ENCODE measurements at places on chromosomes 5 and 9. TPM values are rescaled to one million over a fixed set of nuclear protein-coding genes. Genes with fewer than 3 reads are reported as not detected.

DNA sequence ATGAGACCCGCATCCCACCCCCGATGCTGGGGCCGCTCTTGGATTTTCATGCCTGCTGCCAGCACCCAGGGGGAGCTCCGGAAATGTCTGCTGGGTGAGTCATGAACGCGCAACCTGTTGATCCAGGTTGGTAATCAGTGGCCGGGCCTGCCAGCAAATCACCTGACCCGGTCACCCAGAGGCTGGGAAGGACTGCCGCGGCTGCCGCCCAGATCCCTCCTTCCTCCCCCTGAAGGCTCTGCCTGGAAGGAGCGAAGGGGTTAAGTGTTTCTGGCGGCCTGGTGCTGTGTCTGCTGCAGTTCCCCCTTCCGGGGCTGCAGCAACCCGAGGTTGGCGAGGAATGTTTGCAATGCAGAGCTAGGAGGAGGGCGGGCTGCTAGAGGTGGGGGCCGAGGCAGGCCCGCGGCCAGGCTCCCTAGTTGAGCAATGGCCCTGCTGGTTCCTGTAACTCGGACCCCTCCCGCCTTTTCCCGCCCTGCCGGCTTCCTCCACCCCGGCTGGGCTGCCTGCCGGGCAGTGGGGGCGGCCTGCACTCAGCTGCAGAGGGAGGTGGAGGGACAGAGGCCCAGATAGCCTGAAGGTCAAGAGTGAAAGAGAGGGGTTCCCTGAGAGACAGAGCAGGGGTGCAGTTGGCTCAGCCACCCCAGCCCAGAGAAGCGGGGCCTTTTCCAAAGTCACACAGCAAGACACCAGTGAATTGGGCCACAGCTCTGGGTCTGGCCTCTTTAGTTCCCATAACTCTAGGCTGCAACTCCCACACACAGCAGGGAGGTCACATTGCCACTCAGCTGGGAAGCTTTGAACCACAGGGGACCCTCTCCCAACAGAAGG is 156.3 kb upstream of the IER5L start:
- peak overlapping the region; percentile 93 for H3K27ac ChIP-seq
- H3K4me1 ChIP-seq, result peaks cover 54% of the 10 kb centered on the region
- peak; percentile 96 for DNase-seq
- H3K27me3 ChIP-seq, result no peaks in the 10 kb centered on the region
- H3K36me3 ChIP-seq, result no peaks in the 10 kb centered on the region

GRCh38 chr9:129962889-129963703 is 79.9 kb downstream of the FNBP1 start:
- no peaks in the 10 kb centered on the region for H3K27me3 ChIP-seq
- H3K36me3 ChIP-seq, result no peaks in the 10 kb centered on the region
- no peak for DNase-seq
- H3K27ac ChIP-seq, result peak overlapping the region; percentile 92

DNA sequence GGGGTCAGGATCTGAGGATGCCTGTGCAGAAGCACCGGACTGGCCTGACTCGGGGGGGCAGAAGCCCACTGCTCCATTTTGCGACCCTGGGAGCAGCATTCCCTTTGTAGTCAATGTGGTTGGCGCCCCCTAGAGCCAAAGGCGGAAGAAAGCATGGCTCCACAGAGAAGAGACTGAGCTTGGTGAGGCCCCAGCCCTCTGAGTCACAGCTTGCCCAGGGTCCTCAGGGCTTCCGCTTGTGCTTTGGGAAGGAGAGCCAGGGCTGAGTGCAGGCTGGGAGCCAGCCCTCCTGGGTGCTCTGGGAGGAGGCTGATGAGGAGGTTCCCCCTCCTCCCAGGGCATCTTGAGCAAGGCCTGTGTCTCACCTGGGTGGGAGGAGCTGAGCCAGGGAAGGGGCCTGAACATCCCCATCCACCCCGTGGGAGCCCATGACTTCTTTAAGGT is 5.5 kb upstream of the AQP3 start:
- no peak overlapping the region for H3K27ac ChIP-seq
- H3K4me3 ChIP-seq, result no peak overlapping the region
- H3K4me1 ChIP-seq, result peaks cover 3% of the 10 kb centered on the region
- H3K36me3 ChIP-seq, result no peaks in the 10 kb centered on the region
- peak; percentile 89 for DNase-seq

DNA sequence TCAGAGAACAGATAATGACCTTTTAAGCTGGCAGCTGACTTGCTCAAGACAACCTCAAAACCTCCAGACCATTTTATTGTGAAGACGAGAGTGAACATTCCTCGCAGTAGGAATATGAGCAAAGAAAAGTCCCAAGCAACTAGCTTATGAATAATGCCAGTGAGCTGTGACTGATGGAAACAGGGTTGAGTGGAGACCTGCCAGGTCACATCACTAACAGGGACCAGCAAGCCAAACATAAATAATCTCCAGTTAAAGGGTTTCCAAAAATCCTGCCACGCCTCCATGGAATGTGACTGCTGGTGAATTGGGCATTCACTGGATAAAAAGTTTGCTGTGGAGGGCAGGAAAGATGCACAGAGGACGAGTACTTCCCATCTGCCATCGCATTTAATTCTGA is 185.4 kb downstream of the CRB2 start:
- DNase-seq, result no peak
- no peaks in the 10 kb centered on the region for H3K36me3 ChIP-seq
- no peak overlapping the region for H3K27ac ChIP-seq
- H3K27me3 ChIP-seq, result no peaks in the 10 kb centered on the region
- no peaks in the 10 kb centered on the region for H3K4me1 ChIP-seq
- no peak overlapping the region for H3K4me3 ChIP-seq

- peaks cover 14% of the 10 kb centered on the region for H3K4me1 ChIP-seq
- H3K27ac ChIP-seq, result no peak overlapping the region
- H3K4me3 ChIP-seq, result no peak overlapping the region
- H3K36me3 ChIP-seq, result no peaks in the 10 kb centered on the region
Measured at GRCh38 chr9:88835038-88835466, 156.2 kb upstream of the S1PR3 start.

DNA sequence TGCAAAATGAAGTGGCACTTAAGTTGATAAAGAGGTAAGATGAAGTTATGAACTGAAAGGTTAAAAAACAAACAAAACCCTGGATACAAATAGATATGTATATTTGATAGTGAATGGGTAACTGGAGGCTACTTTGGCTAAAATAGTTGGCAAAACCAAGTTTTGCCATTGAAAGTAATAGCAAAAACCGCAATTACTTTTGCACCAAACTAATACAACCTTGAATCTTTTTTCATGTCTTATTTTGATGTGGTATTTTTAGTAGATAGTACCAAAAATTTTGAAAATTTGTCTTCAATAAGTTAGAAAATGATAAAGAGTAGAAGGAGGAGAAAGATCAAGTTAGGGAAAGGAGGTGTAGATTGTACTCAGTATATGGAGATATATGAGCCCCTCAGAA is 47.9 kb upstream of the PLCXD3 start:
- H3K4me3 ChIP-seq, result no peak overlapping the region
- no peaks in the 10 kb centered on the region for H3K4me1 ChIP-seq
- no peak for DNase-seq
- no peaks in the 10 kb centered on the region for H3K27me3 ChIP-seq
- no peaks in the 10 kb centered on the region for H3K36me3 ChIP-seq

DNA sequence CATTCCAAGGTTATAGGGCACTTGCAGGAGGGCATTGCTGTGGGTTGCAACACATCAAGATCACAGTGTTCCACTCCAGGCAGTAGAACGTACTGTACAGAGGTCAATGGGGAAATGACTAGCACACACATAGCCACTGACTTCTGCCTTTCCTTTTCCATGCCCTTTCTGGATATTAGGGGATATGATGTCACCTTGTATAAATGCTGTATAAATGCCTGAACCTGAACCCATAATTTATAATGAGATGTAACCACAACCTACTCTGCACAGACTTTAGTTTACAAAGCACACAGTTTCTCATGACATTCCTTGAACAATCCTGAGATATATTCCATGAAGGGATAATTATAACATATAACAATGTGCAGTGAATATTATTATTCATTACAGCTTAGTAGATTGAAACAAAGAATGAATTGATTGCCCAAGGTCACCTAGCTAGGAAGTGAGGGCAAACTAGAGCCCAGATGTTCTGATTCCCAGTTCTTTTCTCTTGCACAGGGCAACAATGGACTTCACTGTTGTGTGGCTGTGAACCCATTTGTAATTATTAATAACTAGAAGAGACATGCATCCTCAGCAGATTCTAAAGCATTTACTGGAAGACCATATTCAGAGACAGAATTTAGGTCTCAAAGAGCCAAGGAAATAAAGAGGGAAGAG is 5.6 kb upstream of the ABLIM3 start:
- H3K27ac ChIP-seq, result no peak overlapping the region
- H3K27me3 ChIP-seq, result no peaks in the 10 kb centered on the region
- no peak for DNase-seq

- H3K27me3 ChIP-seq, result no peaks in the 10 kb centered on the region
- no peaks in the 10 kb centered on the region for H3K4me1 ChIP-seq
- no peak overlapping the region for H3K4me3 ChIP-seq
- H3K36me3 ChIP-seq, result no peaks in the 10 kb centered on the region
- DNase-seq, result no peak
Measured at GRCh38 chr9:72904267-72905093, 48.4 kb downstream of the ALDH1A1 start.

DNA sequence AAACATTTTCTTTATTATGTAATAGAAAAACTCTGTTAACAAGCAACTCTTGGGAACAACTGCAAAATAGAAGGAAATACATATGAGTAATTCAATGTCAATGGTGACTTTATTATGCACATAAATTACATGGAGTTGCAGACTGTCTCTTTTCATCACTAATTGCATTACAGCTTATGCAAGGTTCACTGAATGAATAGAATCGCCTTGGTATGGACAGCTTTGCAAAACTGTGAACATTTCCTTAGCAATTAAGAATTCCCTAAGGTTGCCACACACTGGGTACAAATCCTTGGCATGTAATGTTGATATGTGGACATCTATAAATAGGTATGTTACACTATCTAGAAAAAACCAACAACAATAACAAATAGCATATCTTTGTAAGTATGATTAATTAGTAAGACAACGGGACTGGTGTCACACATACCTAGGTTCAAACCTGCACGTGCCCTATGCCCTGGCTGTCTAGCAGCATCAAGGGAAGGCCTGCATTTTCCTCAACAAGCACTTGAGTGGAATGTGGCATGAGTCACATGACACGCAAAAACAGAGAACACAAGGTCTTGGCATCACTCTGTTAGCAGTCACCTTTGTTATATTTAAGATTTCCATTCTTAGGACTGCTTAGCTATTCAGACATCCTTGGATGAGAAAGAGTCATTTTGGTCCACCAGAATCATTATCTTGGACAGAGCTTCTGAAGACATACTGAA is 263.9 kb downstream of the CTNND2 start:
- DNase-seq, result no peak
- H3K27ac ChIP-seq, result no peak overlapping the region
- H3K4me3 ChIP-seq, result no peak overlapping the region
- H3K36me3 ChIP-seq, result no peaks in the 10 kb centered on the region
- no peaks in the 10 kb centered on the region for H3K4me1 ChIP-seq

DNA sequence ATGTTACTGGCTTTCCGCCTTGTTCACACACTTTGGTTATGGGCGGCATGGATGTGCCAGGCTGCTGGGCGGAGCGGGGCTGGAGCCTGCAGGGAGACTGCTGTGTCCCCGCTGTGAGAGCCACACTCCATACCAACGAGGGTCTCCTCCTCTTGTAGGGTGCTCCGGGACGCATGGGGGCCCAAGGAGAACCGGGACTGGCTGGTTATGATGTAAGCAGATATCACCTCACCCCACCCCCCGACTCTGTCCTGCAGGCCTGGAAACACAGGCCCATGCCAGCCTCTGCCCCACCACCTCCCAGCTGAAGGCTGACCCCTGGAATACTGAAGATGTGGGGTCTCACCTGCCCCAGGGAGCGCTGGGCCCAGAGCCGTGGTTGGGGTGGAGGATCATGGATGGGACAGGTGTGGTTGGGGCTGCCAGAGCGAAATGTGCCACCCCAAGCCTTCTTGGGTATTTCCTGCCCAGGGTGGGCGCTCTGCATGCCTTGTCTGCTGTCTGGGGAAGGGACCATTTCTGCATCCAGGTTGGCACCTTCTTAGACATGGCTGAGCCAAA is 39.3 kb upstream of the ORM1 start:
- H3K27ac ChIP-seq, result no peak overlapping the region
- DNase-seq, result no peak
- H3K27me3 ChIP-seq, result no peaks in the 10 kb centered on the region
- H3K4me3 ChIP-seq, result no peak overlapping the region
- H3K36me3 ChIP-seq, result no peaks in the 10 kb centered on the region
- H3K4me1 ChIP-seq, result no peaks in the 10 kb centered on the region

GRCh38 chr5:164013077-164013670 is 507.8 kb downstream of the MAT2B start:
- no peaks in the 10 kb centered on the region for H3K4me1 ChIP-seq
- no peak overlapping the region for H3K27ac ChIP-seq
- no peaks in the 10 kb centered on the region for H3K27me3 ChIP-seq
- no peaks in the 10 kb centered on the region for H3K36me3 ChIP-seq
- peak; percentile 33 for DNase-seq

GRCh38 chr5:173329491-173330337 is 1.5 kb upstream of the STC2 start:
- peak overlapping the region; percentile 41 for H3K4me3 ChIP-seq
- no peaks in the 10 kb centered on the region for H3K36me3 ChIP-seq
- H3K27ac ChIP-seq, result peak overlapping the region; percentile 21
- no peak for DNase-seq
- peaks cover 21% of the 10 kb centered on the region for H3K27me3 ChIP-seq

GRCh38 chr9:135815830-135816650 is 91.3 kb downstream of the CAMSAP1 start:
- no peak for DNase-seq
- no peaks in the 10 kb centered on the region for H3K4me1 ChIP-seq
- H3K4me3 ChIP-seq, result no peak overlapping the region
- H3K27ac ChIP-seq, result no peak overlapping the region

DNA sequence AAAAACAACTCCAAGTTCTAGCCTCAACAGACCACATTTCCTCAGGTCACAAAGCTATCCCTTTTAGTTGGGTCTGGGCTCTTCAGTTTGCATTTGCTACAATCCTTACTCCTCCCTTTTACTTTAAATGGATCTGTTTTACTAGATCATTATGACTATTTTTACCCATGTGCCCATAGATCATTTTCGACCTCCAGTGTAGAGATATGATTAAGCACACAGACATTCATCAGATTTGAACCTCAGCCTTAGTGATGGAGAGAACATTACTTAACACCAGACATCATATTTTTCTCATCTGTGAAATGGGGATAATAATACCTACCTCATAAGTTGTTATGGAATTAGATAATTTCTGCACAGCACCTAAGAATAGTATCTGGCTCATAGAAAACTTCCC is 141.9 kb downstream of the NPR3 start:
- H3K4me1 ChIP-seq, result no peaks in the 10 kb centered on the region
- H3K36me3 ChIP-seq, result no peaks in the 10 kb centered on the region
- no peak overlapping the region for H3K4me3 ChIP-seq
- DNase-seq, result no peak
- H3K27me3 ChIP-seq, result no peaks in the 10 kb centered on the region

GRCh38 chr5:65264420-65264819 is 217.3 kb downstream of the ADAMTS6 start:
- no peaks in the 10 kb centered on the region for H3K36me3 ChIP-seq
- H3K4me1 ChIP-seq, result no peaks in the 10 kb centered on the region
- H3K4me3 ChIP-seq, result no peak overlapping the region
- H3K27me3 ChIP-seq, result no peaks in the 10 kb centered on the region
- no peak overlapping the region for H3K27ac ChIP-seq

Gene TUSC1
- total RNA-seq, result 13.5 TPM

Gene GDNF
- not detected for total RNA-seq

Gene TYRP1
- total RNA-seq, result 3.4 TPM

Gene ATOSB
- 29.3 TPM for total RNA-seq

Gene PCDHB9
- 0.79 TPM for total RNA-seq

Gene SHISAL2B
- total RNA-seq, result not detected

Gene UNC5A
- total RNA-seq, result not detected

Gene SWI5
- total RNA-seq, result 15.7 TPM

Gene NEUROG1
- total RNA-seq, result not detected

Gene FOXD4
- total RNA-seq, result 0.30 TPM

Gene SLC1A3
- total RNA-seq, result 83.1 TPM

Gene GDF9
- total RNA-seq, result 0.27 TPM

Gene SLC34A3
- total RNA-seq, result not detected

All from upper lobe of left lung (tissue), 6 donors.